GM04503 (cell line): ENCODE measurements at places on chromosomes 12 and 14.

- peak; percentile 4 for DNase-seq
Measured at GRCh38 chr14:93619176-93619793, 169.0 kb downstream of the PRIMA1 start.

- DNase-seq = no peak
Measured at GRCh38 chr12:39359645-39360044, 83.3 kb downstream of the KIF21A start.

DNA sequence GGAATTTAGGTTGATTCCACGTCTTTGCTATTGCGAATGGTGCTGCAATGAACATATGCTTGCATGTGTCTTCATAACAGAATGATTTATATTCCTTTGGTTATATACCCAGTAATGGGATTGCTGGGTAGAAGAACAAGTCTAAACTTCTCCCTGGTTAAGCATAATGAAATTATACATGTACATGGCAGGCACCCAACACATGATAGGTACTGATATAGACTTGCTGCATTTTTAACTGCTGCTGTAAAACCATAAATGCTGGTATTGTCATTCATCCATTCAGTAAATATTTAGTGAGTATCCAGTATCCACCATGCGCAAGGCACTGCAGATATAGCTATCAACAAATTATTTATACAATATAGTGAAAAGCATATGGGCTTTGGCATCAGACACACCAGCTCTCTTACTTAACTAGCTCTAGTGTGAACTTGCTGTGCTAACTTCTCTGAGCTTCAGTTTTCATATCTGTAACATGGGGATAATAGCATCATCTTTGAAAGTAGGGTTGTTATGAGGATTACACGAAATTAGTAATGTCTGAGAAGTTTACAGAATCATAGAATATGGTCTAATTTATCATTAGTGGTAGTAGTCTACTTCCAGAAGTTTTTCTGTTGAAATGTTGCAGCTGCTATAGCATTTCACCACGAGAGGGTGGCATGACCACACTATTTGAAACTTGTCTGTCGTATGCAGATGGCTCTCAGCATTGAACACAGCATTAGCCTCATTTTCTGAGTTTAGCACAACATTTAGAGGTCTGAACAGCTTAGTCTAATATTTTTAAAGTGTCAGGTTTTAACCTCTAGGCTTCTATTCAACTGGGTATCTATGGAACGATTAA, 32.0 kb upstream of the SEL1L start:
- DNase-seq = no peak

GRCh38 chr14:23353433-23353780, 720 bp upstream of the SLC22A17 start:
- no peak for DNase-seq

DNA sequence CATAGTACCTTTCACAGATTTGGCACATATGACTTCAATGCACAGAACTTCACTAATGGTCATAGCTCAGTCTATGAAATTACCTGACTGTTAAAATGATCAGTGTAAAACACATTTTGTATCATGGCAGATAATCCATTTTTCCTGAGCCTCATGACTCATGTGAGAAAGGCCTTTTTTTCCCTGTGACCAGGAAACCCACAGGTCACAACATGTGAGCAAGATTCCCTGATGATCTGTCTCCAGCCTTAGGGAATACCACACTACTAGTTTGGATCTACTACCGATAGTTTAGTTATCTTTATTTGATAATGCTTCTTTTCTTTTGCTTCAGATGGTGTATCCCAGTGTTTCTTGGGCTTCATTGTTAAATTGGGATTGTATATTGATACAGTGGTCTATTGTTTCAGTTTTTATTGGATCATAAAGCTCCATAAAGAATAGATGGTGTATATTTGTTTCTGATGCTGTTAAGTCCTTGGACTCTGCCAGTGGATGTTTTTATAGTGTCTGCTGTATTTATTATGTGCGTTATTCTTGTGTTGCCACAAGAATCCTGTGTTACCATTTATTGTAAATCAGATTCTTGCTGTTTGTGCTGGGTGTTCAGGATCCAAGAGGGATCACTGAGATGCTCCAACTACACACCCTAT, 248.7 kb upstream of the PELI2 start:
- no peak for DNase-seq

DNA sequence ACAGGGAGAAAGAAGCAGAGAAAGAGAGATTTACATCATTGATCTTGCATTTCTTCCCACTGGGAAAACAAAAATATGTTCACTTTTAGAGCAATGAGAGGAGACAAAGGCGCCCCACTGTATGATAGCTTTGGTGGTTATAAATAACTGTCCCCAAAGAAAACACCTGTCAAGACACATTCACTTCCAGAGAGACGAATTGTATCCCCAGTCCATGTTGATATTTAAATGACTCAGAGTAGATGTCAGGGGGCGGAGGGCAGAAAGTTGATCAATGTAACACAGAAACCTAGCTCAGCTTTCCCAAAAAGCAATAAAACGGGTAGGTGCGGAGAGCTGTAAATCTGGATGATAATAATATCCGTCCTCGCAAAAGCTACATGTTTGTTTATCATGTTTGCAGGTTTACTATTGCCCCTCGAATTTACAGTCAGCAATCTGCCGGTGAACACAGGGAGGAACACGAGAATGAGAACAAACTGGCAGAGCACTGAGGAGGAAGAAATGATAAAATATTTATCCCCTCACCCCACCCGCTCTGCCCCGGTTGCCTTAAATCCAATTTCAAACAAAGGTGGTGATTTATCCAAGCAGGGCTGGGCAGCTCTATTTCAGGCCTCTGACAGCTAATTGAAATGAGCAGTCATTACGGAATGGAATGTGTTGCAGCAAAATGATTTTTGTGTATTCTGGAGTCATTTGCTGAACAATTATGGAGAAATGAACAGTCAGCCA, 84.4 kb downstream of the CMKLR1 start:
- DNase-seq = no peak

- no peak for DNase-seq
Measured at GRCh38 chr14:24058260-24058950, 6.6 kb downstream of the CARMIL3 start.

- no peak for DNase-seq
Measured at GRCh38 chr12:19387161-19387560, 52.1 kb upstream of the AEBP2 start.
